ENCODE measurements at places on chromosomes 12 and 14.

DNA sequence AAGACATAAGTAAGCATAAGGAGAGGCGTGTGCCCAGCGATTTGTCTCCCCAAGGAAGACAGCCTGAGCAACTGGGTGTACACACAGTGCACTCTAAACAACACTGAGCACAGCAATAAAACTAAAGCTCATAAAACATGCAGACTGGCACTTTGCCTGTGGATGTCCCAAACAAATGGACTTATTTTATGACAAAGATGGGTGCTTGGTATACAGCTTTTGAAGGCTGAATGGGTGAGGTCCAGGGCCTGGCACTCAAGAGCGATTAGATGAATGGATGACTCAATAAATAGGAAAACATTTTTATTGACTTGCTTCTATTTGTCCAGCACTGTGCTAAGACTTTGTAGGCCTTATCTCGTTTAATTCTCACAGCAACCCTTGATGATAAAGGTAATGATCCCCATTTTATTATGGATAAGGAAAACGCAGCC lies 28.5 kb downstream of the LGMN start:
- DNase-seq = no peak

GRCh38 chr12:21912318-21912717 lies 28.9 kb downstream of the ABCC9 start:
- no peak for DNase-seq

DNA sequence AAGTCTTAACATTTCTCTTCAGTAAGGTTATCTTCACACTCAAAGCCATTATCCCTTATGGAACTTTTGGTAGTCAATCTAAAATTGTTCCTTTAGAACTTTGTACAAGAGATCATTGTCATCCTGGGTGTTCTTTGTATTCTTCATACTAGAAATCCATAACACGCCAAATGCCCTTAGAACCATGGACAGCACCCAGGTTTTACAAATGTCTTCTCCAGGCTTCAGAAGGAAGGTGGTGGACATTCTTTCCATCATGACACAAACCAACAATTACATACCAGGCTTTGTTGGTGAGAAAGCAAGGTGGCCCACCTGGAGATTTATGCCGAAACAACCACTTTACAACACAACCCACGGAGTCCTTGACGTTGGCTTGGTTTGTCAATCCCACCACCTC lies 365.6 kb upstream of the TBX3 start:
- no peak for DNase-seq

GRCh38 chr14:51370758-51371386 lies 130.8 kb downstream of the TMX1 start:
- DNase-seq = no peak

DNA sequence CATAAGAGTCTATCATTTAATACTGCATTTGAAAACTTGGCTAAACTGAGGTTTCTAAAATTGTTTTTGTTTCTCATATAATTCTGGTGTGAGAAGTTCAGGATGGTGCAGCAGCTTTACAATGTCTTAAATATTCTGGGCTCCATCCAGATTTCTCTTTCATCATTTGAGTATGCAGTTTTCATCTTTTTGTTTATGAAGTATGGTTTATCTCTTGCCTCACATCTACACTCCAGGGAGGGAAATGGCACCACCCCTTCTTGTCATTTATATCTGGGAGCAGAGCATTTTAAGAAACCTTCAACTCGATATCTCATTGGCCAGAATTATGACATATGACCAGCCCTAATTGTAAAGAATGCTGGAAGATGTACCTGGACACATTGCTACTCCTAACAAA lies 24.3 kb downstream of the GEMIN2 start:
- no peak for DNase-seq

DNA sequence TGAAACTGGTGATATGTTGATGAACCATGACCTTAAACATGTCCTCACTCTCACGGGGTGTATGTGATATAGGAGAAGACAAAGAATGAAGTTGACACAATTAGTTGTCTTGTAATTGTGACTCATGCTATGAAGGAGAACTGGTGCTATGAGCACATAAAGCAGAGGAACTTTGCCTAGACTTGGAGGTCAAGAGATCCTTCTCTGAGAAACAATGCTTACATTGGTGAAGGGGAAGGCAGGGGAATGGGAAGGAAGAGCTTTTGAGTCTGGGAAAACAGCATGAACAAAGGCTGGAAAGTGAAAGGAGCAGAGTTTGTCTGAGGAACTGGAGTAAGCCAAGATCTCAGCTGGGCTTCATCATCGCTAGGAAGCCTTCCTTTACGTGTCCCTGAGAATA lies 83.2 kb downstream of the MYRFL start:
- DNase-seq = no peak

DNA sequence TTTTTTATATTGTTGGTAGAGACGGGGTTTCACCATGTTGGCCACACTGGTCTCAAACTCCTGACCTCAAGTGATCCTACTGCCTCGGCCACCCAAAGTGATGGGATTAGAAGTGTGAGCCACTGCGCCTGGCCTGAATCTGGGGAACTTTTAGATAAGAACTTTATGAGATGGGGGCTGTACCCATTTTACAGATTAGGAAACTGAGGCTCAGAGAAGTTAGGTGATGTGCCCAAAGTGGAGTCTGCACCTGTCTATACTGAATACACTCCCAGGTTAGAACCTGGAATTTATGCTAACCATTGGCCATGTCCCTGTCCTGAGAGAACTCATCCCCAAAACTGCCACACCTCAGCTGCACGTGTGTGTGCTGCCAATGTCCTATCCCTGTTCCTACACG lies 81.9 kb downstream of the ESRRB start:
- no peak for DNase-seq

DNA sequence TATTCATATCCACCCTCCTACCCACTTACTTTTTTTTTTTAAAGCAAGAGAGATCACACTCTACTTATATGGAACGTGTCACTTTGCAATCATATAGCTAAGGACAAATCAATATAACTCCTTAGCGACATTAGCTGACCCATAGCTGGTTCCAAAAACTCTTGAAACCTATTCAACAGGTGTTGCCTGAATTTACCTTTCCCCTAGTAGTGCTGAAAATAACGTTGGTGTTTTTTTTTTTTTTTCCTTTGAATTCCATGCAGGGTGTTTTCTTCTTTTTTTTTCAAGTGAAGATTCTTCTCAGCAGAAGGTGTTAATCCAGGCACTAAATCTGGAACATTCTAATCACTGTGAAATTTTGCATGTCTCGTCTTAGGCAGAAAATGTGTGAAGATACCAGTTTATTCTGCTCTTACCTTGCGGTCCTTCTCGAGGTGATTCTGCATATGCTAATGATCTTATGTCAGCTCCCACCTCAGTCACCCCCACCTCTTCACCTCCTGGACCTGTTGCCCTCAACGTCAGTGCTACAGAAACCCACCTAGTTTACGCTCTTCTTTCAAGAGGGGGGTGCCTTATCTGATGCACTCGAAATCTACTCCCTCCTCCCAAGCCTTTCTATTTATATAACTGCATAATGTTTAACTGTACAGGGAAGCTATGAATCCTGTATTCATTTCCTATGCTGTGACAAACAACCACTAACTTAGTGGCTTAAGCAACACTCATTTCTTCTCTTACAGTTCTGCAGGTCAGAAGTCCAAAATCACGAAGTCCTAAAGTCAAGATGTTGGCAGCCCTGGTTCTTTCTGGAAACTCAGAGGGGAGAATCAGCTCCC lies 7.1 kb upstream of the VPS37B start:
- no peak for DNase-seq

- DNase-seq = no peak
These were observed 132.7 kb upstream of the EEA1 start for GRCh38 chr12:93061473-93062419.

- peak; percentile 90 for DNase-seq
These were observed 372.9 kb upstream of the FAR2 start for GRCh38 chr12:28776220-28776619.

GRCh38 chr12:58917699-58918468 lies 2.4 kb downstream of the LRIG3 start:
- no peak for DNase-seq

- no peak for DNase-seq
These were observed 3.1 kb downstream of the SERPINA3 start for GRCh38 chr14:94615254-94615653.

- no peak for DNase-seq
These were observed 8.9 kb downstream of the CALM1 start for GRCh38 chr14:90405755-90406154.

DNA sequence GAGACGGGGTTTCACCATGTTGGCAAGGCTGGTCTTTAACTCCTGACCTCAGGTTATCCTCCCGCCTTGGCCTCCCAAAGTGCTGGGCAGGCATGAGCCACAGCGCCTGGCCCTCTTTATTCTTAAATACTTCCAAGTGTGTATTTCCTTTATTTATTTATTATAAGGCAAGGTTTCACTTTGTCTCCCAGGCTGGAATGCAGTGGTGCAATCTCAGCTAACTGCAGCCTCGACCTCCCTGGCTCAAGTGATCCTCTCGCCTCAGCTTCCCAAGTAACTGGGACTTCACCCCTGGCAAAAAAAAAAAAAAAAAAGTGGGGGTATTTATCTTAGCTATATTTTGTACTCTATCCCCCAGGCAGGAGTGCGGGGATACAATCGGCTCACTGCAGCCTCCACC lies 6.8 kb downstream of the FAM216A start:
- no peak for DNase-seq

DNA sequence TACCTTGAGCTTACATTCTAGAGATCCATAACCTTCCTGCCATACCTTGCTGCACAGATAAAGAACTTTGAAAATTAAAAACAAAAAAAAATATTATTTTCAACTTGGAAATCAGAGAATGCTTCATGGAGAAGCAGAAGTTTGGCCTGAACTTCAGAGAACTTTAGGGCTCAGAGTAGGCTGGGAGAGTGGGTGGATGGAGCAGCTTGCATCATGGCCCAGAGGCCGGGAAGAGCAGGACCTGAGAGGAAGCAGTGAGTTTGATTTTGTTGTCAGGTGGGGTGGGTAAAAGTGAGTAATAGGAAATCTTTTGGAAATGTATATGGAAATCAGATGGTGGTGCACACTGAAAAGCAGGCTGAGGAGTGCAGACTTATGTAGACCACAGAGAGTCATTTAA lies 228.5 kb upstream of the KRR1 start:
- no peak for DNase-seq

GRCh38 chr12:10048526-10048925 lies 18.0 kb downstream of the CLEC9A start:
- DNase-seq = no peak

GRCh38 chr12:96361074-96361473 lies 39.2 kb downstream of the CDK17 start:
- DNase-seq = no peak

DNA sequence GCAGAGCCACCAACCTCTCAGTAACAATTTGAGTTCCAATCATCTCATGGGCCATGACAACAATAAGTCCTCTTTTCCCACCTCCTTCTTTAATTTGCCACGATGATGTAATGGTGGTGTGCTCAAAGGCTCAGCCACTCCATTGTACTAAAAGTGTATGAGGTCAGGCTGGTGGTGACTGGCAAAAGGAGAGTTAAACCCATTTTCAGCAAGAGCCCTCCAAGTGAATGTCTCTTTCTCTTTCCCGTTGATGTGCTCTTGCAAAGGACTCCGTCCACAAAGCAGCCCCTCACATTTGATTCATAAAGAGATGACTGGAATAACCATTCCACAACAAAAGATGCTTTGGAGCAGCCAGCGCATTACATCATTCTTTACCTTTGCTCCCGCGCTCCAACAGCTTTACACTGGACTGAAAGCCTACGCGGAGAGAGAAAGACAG lies 41.6 kb downstream of the DUSP16 start:
- no peak for DNase-seq

- DNase-seq = no peak
These were observed 76.5 kb upstream of the CLMN start for GRCh38 chr14:95396221-95396620.

DNA sequence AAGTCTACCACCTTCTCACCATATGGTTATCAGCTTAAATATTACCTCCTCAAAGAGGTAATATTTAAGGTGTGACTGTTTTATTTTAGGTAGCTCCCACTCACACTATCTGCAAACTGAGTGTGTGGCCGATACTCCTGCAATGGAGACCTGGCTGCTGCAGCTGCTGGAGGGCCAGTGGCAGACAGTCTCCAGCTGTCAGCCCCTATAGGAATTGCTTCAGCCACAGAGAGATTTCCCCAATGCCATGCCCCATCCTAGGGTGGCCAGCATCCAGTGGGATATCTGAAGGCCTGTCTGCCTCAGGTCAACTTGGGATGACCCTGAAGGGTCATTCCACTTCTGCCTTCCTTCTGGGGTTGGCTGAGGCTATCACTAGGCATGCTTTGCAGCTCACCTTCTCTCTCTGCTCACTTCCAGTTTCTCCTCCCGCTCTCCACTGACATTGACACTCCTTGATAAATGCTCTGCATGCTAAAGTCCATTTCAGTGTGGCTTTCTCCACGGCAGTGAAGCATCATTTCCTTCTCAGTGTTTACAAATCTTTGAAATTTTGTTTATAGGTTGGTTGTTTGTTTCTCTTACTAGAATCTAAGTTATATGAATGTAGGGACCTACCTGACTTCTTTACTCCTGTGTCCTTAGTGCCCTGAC lies 90.2 kb upstream of the USP44 start:
- DNase-seq = no peak

- DNase-seq = no peak
These were observed 5.0 kb upstream of the NPAS3 start for GRCh38 chr14:32933629-32934072.

- no peak for DNase-seq
These were observed 95.8 kb downstream of the PRKCH start for GRCh38 chr14:61417141-61417540.

DNA sequence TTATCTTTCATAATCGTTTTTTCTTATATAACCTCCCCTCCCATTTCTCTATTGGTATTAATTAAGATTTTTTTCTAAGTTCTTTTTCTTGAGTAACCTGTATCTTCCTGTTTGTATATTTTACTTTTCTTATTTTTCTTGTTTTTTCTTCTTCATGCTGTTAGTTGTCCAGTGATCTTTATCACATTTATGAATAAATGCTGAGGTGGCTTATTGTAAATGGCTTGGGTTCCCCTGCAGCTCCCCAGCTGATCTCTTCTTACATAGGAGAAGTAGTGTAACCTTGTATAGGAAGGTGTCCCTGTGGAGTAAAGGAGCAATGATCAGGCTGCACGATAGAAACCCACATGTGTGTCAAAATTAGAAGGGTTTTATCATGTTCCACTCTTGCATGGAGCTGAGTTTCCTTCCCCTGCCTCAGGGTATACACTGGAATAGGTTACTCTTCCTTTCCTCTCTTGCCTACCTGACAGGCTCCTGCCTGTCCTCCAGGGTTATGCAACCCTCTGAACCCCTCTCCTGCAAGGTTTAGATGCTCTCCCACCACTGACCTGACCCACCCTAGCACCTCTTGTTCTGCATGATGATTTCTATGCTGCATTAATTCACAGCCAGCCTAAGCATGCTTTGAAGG lies 334.8 kb upstream of the RGS6 start:
- no peak for DNase-seq

All from NCI-H526 treated with DMSO at 0.1 percent for 48 hours (cell line).